SJCRH30 (cell line): ENCODE measurements at places on chromosomes 16 and 17. TPM values are rescaled to one million over a fixed set of nuclear protein-coding genes. Genes with fewer than 3 reads are reported as not detected.

- no peaks in the 10 kb centered on the region for H3K27me3 ChIP-seq
- H3K4me3 ChIP-seq: no peak overlapping the region
- DNase-seq: peak; percentile 54
- H3K4me1 ChIP-seq: no peaks in the 10 kb centered on the region
- H3K27ac ChIP-seq: no peak overlapping the region
Observed at GRCh38 chr16:24010440-24011089, 174.8 kb downstream of the PRKCB start.

- no peak overlapping the region for H3K4me3 ChIP-seq
- H3K36me3 ChIP-seq: no peaks in the 10 kb centered on the region
- H3K27me3 ChIP-seq: no peaks in the 10 kb centered on the region
- no peak overlapping the region for H3K27ac ChIP-seq
Observed at GRCh38 chr16:30488764-30489605, 16.4 kb downstream of the ITGAL start.

GRCh38 chr17:13016881-13017654, 759 bp downstream of the ELAC2 start:
- peaks cover 41% of the 10 kb centered on the region for H3K36me3 ChIP-seq
- peak overlapping the region; percentile 86 for H3K4me3 ChIP-seq
- no peak for DNase-seq
- H3K27ac ChIP-seq: peak overlapping the region; percentile 40
- H3K27me3 ChIP-seq: no peaks in the 10 kb centered on the region

Gene NIP7
- total RNA-seq: 29.7 and 31.8 TPM in 2 replicates

DNA sequence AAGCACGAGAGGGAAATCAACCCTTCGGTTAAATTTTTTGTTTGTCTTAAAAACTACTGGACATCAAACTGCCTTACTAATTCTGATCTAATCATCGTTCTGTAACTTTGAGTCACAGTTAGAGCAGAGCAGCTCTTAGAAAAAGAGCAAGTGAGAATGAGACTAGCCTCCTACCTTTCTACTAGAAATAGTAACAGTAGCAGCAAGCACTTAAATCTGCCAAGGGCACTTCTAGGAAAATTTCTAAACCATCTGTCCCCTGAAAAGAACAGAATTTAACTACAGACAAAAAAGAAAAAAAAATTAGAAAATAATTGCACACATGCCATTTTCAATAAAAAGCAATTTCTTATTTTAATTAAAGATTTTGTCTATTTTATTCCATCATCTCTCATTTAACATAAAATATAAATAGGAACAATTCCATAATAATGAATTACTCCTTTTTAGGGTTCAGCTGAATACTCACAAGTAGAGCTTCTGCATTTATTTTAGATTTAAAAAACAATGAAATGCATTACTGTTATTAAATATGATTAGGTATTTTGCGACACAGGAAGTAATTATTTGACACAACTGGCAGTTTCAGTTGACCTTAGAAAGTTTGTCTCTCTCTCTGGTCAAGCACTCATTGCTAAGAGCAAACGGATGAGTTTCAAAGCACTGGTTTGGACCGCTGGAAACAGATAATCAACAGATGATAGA, 250.8 kb upstream of the SOX9 start:
- H3K27me3 ChIP-seq: peaks cover 4% of the 10 kb centered on the region; the same call in 1 of the 2 replicates
- no peak for DNase-seq
- no peaks in the 10 kb centered on the region for H3K4me1 ChIP-seq
- H3K36me3 ChIP-seq: no peaks in the 10 kb centered on the region
- no peak overlapping the region for H3K4me3 ChIP-seq

DNA sequence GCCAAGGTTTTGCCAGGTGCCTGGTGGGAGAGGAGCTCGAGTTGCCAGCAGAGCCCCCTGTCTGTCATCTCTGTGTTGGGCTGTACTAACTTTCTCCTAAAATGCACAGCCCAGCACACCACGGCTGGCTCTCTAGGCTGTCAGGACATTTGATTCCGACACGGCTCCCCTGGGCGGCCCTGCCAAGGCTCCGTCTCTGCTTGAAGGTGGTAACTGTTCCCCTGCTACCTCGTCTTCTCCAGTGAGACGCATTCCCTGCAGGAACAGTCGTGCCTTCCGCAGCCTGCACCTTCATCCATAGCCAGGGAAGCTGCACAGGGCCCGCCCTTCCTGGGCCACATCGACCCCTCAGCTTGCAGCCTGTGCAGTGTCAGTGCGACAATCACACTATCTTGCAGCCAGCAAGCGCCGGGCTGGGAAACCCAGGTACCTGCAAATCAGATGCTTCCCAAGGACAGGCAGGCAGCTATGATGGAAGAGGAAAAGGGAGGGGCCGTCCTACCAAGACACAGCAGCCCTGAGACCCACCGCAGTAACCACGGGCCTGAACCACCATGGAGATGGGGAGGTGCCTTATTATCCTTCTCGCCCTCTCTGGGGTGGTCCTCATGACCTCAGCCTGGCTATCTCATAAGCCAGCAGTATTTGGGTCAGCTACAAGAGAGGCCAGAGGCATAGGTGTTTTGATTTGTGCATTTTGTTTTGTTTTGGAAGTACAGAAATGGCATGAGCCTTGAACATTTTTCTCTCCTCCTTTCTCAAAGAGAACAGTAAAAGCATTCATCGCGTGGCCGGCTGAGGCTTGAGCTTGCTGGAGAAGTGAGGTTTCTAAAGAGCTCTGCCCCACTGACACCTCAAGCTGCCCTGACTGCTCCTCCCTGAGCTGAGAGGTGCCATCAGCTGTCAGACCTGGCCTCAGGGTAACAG, 361.7 kb upstream of the TNRC6C start:
- no peak for DNase-seq
- H3K36me3 ChIP-seq: no peaks in the 10 kb centered on the region
- H3K4me1 ChIP-seq: no peaks in the 10 kb centered on the region
- no peak overlapping the region for H3K27ac ChIP-seq
- no peak overlapping the region for H3K4me3 ChIP-seq

Gene PYCARD
- not detected in 2 replicates for total RNA-seq

- H3K27me3 ChIP-seq: no peaks in the 10 kb centered on the region
- DNase-seq: peak; percentile 57
- H3K36me3 ChIP-seq: no peaks in the 10 kb centered on the region
- H3K4me3 ChIP-seq: no peak overlapping the region
Observed at GRCh38 chr16:52469775-52470174, 77.2 kb downstream of the TOX3 start.

- peaks cover 4% of the 10 kb centered on the region; the same call in 1 of the 2 replicates for H3K27me3 ChIP-seq
- peaks cover 3% of the 10 kb centered on the region; the same call in 1 of the 2 replicates for H3K4me1 ChIP-seq
Observed at GRCh38 chr16:49876716-49877129, 20.8 kb upstream of the ZNF423 start.

DNA sequence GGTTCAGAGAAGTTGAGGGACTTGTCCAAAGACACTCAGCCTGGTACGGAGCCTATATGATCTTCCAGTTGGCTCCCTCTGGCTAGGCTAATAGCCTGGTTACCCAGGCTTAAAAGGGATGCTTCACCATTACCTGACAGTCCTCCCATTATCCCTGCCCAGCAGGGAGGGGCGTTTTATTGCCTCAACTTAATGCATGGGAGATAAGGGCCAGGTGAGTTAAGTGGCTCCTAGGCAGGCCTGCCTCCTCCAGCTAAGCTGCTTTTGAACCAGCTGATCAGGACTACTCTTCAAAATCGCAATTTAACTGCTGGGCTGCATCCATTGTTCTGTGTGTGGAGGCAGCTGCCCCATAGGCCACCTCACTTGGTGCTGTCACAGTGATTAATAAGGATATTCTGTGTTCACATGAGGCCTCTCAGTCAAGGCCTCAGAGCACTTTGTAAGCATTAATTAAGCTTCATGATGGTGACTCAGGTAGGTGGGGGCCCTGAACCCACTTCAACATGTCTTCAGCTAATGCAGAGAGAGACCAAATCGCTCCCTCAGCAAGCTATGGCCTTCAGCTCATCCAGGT, 27.9 kb downstream of the SMPD3 start:
- no peaks in the 10 kb centered on the region for H3K27me3 ChIP-seq
- no peaks in the 10 kb centered on the region for H3K4me1 ChIP-seq
- no peak overlapping the region for H3K27ac ChIP-seq
- DNase-seq: no peak
- H3K4me3 ChIP-seq: no peak overlapping the region

Gene ZSCAN10
- 0.73 and 0.76 TPM in 2 replicates for total RNA-seq

Gene TEKT5
- 0.12 TPM in 1 of 2 replicates, not detected in the other for total RNA-seq

DNA sequence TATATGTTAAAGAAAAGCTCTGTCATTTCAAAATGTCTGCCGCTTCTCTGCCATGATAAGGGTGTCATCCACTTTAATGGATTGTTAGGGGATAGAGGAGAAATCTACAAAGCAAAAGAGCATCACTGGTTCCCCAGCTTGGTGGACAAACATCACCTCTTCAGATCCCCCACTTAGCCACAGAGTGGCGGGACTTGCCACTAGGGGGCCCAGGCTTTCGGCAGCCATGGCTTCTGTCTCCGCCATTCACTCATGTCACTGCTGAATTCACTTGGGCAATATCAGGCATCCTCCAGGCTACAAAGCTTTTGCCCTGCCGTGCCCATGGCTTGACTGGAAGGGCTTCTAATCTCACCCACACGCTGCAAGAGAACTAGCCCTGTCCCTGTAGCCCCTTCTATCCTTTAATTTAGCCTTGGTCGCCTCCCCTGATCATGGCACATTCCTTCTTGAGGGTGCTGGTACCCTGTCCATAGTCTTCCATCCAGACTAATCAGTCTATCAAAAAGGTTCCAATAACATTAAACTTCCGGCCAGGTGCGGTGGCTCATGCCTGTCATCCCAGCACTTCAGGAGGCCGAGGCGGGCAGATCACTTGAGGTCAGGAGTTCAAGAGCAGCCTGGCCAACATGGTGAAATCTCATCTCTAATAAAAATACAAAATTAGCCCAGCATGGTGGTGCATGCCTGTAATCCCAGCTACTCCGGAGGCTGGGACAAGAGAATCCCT, 34.7 kb downstream of the SBK1 start:
- no peaks in the 10 kb centered on the region for H3K27me3 ChIP-seq
- no peak overlapping the region for H3K27ac ChIP-seq
- H3K4me1 ChIP-seq: no peaks in the 10 kb centered on the region

DNA sequence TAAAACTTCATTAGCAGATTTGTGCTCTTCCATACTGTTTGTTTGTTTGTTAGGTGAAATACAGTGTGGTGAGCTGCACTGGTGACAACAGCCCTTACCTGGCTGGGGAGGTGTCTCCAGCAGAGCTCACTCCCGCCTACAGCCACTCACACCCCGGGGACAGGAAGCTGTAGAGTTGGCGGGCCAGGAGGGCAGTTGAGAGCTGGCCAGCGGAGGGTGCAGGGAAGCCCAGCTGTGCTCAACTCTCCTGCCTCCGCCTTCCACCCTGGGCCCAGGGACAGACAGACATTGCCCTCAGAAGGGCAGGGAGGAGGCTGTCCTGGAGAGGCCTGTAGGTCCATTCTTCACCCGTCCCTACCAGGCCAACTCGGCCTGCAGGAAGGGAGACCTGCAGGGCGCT, 48.6 kb upstream of the PVALEF start:
- H3K27ac ChIP-seq: no peak overlapping the region
- no peak overlapping the region for H3K4me3 ChIP-seq
- H3K27me3 ChIP-seq: no peaks in the 10 kb centered on the region

- peak within 1 kb of the TSS; percentile 55 for H3K27ac ChIP-seq
- DNase-seq: no peak
- no peaks in the 10 kb centered on the region for H3K27me3 ChIP-seq
- peaks cover 2% of the 10 kb centered on the region; the same call in 1 of the 2 replicates for H3K4me1 ChIP-seq
- H3K36me3 ChIP-seq: no peaks in the 10 kb centered on the region
Observed at GRCh38 chr17:7328840-7329373, at the start of gene NEURL4. Gene NEURL4 (minus strand): TSS chr17:7329335. CDS start chr17:7329312, 23 bp downstream.

GRCh38 chr17:61152898-61153297, 246.7 kb upstream of the TBX2 start:
- H3K4me3 ChIP-seq: no peak overlapping the region
- DNase-seq: no peak
- H3K4me1 ChIP-seq: peaks cover 25% of the 10 kb centered on the region
- H3K27me3 ChIP-seq: no peaks in the 10 kb centered on the region
- no peak overlapping the region for H3K27ac ChIP-seq

DNA sequence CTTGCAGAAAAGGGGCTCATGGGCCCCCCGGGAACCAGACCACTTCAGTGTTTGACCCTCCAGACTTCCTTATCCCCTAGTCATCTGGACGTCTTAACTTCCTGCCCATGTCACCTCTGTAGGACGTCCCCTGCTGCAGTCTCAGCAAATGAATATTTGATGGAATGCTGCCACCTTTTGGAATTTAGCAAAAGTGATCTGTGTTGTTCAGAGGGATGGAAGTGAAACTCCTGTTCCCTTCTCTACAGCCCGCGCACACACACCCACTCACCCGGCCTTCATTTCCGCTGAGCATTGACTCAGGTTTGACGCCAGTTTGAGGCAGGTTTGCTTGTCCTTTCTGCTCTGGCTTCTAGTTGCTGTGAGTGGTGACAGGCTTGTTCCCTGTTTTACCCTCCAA, 507.2 kb upstream of the EEF2KMT start:
- no peaks in the 10 kb centered on the region for H3K27me3 ChIP-seq
- H3K36me3 ChIP-seq: no peaks in the 10 kb centered on the region
- no peak overlapping the region for H3K4me3 ChIP-seq
- H3K4me1 ChIP-seq: no peaks in the 10 kb centered on the region

GRCh38 chr17:43479948-43480347, 3.8 kb upstream of the DHX8 start:
- H3K4me1 ChIP-seq: peaks cover 3% of the 10 kb centered on the region
- H3K36me3 ChIP-seq: no peaks in the 10 kb centered on the region
- H3K27ac ChIP-seq: no peak overlapping the region
- DNase-seq: no peak
- H3K27me3 ChIP-seq: no peaks in the 10 kb centered on the region
- no peak overlapping the region for H3K4me3 ChIP-seq

GRCh38 chr16:66931665-66932064, 2.5 kb downstream of the CIAO2B start:
- H3K4me3 ChIP-seq: no peak overlapping the region
- H3K36me3 ChIP-seq: no peaks in the 10 kb centered on the region
- no peak overlapping the region for H3K27ac ChIP-seq
- peaks cover 25% of the 10 kb centered on the region for H3K4me1 ChIP-seq
- H3K27me3 ChIP-seq: no peaks in the 10 kb centered on the region

GRCh38 chr16:55500530-55501011, 8.3 kb upstream of the LPCAT2 start:
- H3K27ac ChIP-seq: peak overlapping the region; percentile 61
- peaks cover 36% of the 10 kb centered on the region for H3K36me3 ChIP-seq
- H3K4me1 ChIP-seq: peaks cover 52% of the 10 kb centered on the region
- peak; percentile 96 for DNase-seq
- H3K27me3 ChIP-seq: no peaks in the 10 kb centered on the region

DNA sequence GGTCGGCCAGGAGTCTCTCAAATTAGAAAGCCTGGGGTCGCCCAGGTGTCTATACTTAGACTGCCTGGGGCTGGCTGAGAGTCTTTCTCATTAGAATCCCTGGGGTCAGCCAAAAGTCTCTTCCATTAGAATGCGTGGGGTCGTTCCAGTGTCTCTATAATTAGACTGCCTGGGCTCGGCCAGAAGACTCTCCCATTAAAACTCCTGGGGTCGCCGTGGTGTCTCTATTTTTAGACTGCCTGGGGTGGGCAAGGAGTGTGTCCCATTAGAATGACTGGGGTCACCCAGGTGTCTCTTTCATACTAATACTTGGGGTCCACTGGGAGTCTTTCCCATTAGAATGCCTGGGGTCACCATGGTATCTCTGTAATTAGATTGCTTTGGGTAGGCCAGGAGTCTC, 2227.7 kb downstream of the TP53TG3F start:
- no peaks in the 10 kb centered on the region for H3K36me3 ChIP-seq
- no peaks in the 10 kb centered on the region for H3K4me1 ChIP-seq
- H3K4me3 ChIP-seq: no peak overlapping the region
- no peaks in the 10 kb centered on the region for H3K27me3 ChIP-seq
- no peak overlapping the region for H3K27ac ChIP-seq
